ENCODE measurements at places on chromosomes 7 and 10.

DNA sequence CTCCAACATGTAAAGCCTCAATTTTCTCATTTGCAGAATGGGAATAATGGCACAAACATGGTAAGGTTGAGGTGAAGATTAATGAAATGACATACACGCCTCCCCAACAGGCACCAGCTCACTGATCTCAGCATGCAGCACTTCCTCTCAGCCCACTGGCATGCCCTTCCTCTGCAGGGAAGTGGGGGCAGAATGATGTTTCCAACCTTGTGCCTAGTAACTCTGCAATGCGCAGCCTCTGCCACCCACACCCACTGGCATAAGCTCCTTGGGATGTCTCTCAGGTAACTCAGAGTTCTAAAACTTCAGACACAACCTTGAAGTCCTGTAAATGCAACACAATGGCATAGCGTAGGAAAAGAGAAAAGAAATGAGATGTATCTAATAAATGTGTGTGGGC, 540.7 kb downstream of the HTR7 start:
- no peak for DNase-seq

DNA sequence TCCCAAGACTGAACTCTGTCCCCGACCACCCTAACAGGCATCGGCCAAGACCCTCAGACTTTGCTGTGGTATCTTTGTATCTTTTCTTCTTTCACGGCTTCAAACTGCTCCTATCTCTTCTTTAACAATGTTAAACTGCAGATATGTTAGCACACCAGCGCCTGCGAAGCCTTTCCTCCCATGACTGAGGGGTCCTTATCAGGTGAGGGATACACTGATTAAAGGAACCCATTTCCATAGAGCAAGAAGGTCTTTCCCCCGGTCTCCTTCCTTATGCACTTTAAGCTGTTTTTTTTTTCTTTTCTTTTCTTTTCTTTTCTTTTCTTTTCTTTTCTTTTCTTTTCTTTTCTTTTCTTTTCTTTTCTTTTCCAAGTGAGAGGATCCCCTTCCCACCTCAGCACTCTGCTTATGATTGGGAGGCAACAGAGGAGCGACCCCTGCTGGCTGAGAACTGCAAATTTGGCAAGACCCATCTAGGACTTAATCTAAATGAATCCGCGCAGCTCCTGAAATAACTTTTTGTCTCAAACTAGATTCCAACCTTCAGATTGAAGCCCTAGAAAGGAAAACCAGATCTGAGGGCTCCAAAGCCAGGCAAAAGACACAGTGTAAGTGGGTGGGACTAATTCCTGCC, 109.9 kb downstream of the ITGB8 start:
- no peak for DNase-seq

- peak; percentile 7 for DNase-seq
Measured at GRCh38 chr10:121886997-121887622, 40.7 kb downstream of the ATE1 start.

DNA sequence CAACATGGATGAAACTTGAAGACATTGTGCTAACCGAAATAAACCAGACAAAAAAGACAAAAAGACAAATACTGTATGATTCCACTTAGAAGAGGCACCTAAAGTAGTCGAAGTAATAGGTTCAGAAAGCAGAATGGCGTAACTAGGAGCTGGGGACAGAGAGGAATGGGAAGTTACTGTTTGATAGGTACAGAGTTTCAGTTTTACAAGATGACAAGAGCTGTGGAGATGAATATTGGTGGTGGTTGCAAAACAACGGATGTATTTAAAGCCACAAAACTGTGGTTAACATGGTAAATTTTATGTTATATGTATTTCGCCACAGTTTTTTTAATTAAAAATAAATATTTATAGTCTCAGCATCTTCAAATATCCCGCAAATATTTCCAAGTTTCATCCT, 64.1 kb upstream of the DIP2C start:
- DNase-seq: no peak

GRCh38 chr10:62108759-62109586, 159.7 kb downstream of the RTKN2 start:
- peak; percentile 30 for DNase-seq

GRCh38 chr7:98921608-98922372, 43.5 kb downstream of the TRRAP start:
- no peak for DNase-seq

GRCh38 chr7:115056019-115056418, 134.1 kb downstream of the MDFIC start:
- no peak for DNase-seq

DNA sequence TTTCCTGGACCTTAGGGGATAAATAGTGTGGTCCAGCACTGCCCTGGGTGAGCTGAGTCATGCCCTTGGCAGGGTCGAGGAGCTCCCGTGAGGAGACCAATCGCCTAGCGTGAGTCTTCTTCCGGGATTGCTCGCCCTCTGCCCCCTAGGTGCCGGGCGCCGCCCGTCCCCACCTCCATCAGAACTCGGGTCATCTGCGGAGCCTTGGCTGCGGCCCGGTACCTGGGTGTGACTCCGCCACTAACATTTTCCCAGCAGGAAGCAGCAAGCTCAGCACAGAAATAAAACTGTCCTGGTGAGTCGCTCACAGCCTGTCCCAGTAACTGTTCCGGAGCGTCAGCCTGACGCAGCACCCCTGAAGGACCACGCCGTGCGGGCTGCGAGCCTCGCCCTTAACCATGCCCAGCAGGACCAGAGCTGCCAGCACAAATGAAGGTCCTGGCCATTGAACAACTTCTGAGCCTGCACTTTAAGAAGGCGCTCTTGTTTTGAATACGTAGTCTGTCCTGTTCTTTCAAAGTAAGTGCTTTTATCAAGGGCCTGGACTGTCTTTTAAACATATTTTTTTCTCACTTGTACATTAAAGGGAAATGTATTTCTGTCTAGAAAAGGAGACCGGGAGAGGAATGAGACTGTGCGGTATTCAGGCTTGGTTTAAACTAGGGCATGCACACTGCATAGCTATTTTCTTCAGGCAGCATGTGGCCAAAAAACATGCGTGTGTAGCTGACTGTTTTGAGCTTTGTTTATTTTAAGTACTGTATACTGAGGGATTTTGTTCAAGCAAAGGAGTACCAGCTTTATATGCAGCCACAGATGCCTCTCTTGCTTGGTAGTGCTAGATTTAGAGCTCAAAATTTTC, 136.7 kb downstream of the HECW1 start:
- no peak for DNase-seq

GRCh38 chr7:41116817-41117216, 586.1 kb downstream of the INHBA start:
- no peak for DNase-seq

DNA sequence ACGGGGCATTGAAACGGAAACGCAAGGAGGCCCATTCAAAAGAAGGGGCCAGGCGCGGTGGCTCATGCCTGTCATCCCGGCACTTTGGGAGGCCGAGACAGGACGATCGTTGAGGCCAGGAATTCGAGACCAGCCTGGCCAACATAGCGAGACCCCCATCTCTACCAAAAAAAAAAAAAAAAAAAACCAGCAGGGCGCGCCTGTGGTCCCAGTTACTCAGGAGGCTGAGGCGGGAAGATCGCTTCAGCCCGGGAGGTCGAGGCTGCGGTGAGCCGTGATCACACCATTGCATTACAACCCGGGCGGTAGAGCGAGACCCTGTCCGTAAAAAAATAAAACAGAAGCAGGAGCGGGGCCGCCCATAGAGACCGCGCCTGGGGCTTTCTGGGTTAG, 396 bp downstream of the PSMG3 start:
- no peak for DNase-seq

- DNase-seq: no peak
Measured at GRCh38 chr7:42580061-42580460, 331.8 kb downstream of the C7orf25 start.

DNA sequence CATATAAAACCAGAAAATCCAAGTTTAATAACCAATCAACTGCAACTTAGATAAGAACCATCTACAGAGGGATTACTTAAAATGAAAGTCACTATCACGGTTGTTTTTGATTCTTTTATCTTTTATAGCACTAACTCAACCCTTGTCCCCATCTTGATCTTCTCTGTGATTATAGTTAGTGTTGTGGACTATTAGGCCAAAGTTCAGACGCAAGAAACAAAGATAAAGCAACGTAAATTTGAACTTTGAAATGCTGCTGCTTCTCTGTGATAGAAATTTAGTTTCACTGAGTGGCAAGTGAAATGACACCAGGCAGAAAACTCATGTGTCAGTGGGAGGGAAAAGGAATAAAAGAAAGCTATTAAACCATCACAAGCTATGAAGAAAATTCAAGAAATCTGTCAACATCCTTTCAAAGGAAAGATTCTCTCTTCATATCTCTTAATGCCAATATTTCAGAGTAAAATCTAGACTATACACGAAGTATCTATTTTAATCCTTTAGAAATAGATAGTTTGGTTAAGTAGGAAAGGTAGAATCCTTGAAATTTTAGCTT, 71.8 kb upstream of the MALRD1 start:
- no peak for DNase-seq

DNA sequence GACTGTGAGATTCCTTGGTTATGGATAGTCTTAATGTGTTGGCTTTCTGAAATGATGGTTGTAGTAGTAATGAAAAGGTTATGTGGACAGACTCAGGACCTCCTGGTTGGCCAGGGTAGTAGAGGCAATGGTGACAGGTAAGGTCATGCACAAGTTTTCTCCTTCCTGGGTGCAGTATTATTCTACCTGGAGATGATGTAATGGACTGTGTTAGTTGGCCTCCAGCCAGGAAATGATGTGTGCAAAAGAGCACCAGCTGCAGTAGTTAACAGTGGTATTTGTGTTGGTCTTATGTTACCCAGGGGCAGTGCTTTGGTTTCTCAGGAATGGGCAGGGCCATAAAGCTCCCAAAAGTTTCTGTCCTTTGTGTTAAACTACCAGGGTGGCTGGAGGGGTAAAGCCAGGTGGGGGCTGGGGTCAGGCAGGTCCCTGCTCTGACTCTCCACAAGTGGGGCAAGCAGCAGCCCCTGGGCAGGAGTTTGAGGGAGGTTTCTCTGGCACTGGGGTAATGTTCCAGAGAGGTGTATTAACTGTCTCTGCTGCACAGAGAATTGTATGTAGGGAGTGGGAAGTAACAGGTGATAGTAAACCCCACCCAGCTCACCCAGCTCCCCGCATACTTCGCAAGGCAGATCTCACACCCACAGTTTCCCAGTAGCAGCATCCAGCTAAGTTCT, 36.3 kb downstream of the GPR22 start:
- no peak for DNase-seq

GRCh38 chr10:86725980-86726676, 30.3 kb upstream of the BMPR1A start:
- DNase-seq: no peak

DNA sequence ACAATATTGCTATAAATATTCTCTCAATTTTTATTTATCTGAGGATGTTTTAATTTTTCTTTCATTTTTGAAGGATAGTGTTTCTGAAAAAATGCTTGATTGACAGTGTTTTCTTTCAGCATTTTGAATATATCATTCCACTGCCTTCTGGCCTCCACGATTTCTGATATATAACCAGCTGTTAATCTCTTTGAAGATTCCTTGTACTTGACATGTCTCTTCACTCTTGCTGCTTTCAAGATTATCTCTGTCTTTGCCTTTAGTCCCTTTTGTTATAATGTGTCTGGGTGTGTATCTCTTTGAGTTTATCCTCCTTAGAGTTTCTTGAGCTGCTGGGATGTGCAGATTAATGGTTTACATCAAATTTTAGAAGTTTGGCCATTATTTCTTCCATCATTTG, 22.8 kb upstream of the DNAJC1 start:
- no peak for DNase-seq

DNA sequence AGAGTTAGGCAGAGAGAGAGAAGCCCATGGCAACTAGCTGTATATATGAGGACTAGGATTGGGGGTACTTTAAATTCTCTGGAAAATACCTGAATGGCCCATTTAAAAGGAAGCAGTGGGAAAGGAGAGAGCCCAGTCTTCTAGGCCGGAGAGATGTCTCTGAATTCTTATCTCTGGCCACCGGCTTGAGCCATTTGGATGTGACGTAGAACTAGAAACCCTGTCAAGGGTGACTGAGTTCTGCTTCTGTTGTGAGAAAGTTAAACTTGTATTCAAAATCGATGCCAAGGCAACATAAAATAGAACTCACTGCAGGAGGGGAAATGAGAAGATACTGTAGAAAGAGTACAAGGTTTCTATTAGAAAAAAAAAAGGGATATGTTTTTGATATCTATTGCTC, 6.3 kb upstream of the GSTK1 start:
- no peak for DNase-seq
